ENCODE measurements at places on chromosomes 2 and 18. TPM values are rescaled to one million over a fixed set of nuclear protein-coding genes. Genes with fewer than 3 reads are reported as not detected.
A peak's percentile ranks its signal among the peaks of the same experiment; 100 is the strongest.

GRCh38 chr2:171132086-171132485 lies 28.6 kb downstream of the TLK1 start:
- no peak for DNase-seq

DNA sequence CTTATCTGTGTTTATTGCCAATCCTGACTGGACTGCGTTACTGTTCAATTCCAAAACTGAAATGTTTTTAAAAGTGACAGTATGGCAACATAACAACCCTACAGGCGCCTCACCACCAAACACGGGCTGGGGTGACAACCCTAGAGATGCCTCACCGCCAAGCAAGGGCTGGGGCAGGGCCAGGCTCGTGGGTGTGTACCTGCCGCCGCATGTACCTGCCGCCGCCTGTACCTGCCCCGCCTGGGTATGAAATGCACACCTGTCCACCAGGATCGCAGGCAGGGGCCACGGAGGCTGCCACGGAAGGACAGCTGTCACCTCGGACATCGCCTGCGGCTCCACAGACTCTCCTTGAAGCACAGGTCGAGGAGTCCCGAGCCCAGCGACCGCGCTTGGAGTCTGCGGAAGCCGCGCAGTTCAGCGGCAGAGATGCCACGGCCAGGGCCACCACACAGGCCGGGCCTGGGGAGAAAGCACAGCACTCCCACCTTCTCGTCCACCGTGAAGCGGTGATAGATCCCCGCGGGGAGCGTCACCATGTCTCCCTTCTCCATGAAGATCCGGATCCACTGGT lies 18.9 kb downstream of the ADI1 start:
- DNase-seq, result no peak

CBLN2 gene
- polyA plus RNA-seq, result not detected

GRCh38 chr2:102000813-102001766 lies 9.3 kb downstream of the IL1R2 start:
- DNase-seq, result peak; percentile 57

CD8A gene
- 0.40 TPM for polyA plus RNA-seq

FAM136A gene
- 35.1 TPM for polyA plus RNA-seq

DNA sequence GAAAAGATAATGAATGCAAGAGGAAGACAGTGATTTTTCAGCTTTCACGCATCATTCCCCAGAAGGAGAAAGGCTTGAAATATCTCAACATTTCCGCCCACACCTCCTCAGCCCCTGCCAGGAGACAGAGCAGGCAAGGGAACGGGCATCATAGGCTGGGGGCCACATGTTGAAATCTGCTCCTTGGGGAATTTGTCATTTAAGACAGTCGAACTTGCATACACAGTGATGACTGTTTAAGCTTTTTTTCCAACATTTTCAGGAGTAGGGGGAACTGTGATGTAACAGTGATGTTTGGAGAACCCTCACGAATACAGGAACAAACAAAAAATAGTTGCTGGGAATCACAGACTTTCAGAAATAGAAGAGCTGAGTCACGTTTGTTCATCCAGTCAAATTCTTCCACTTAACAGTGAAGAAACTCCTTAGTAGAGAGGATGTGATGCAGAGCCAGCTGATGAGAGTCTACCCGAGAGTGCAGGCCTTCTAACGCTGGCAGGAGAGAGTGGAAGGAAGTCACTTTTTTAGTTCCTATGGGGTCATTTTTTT lies 266.8 kb downstream of the ALPK2 start:
- no peak for DNase-seq

DNA sequence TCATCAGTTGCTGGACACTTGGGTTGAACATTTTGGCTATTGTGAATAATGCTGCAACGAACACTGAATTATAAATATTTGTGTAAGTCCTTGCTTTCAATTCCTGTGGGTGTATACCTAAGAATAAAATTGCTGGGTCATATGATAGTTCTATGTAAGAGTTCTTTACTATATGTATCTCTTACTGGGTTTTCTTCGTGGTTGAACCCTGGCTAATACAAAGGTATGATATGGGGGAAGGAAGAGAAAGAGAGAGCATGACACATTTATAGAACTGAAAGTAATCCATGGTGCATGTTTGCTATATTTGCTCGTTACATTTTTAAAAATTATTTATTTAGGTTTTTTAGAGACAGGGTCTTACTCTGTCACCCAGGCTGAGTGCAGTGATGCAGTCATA lies 143.1 kb upstream of the GAREM1 start:
- no peak for DNase-seq

DNA sequence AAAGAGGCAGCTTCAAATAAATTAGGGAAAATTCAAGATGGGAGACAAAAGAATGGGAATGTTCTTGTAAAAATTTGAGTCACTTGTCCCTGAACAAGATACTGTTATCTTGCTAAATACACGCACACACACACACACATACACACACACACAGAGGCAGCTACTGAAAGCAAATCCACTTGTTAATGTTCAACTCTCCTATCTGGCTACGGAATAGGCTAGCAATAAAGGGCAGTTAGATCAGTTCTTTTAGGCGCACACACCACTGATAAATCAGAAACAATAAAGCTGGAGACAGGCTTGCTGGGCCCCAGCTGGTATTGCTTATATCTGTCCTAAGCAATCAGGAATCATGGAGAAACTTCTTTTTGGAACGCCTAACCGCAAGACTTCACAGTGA lies 461.6 kb downstream of the BCL11A start:
- no peak for DNase-seq

DNA sequence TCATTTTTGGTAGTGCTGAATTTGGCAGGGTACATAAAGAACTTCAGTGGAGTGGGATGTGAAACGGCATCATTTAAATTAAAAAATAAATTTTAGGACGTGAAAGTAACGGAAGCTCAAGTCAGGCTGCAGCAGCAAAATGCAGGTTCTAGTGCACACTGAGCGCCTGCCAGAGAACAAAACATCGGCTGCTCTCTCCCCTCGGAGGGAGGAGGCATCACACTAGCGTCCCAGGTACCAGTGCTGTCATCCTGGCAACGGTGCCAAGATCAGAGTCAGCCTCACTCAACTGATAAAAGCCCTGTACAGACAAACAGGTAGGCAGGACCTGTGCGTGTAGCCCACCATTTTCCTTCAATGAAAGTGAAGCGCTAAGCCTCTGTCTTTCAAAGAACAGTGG lies 261.5 kb downstream of the PTGR3 start:
- DNase-seq, result no peak

ST8SIA5 gene
- polyA plus RNA-seq, result not detected

DNA sequence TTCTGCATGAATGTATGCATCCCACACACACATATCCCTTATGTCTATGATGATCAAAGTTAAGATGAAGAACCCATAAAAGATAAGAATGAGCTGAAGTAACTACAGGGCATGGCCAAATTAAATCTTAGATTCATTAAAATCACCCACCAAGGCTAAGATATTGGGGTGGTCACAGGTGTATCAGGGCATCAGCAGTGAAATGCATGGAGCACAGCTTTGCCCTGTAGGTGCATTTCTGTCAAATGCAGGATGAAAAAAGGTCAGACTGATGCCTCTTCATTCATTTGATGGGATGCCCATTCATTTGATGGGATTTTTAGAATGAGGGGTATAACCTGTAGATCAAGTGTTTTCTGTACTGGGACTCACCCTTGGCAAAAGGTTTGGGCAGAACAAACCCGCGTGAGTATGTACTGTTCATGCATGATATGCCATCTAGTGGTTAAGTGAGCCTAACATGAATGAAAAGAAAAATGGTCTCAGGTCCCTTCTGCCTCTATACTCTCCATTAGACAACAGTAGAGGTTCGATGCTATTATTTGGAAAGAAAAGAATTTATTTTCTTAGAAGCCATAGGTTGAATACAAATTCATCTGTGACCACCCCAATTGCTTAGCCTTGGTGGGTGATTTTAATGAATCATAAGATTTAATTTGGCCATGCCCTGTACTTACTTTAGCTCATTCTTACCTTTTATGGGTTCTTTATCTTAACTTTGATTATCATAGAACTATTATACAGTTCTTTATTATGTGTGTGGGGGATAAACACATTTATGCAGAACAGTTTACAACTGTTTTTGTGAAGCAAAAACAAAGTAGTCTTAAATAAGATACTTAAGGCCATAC lies 43.2 kb upstream of the NOSTRIN start:
- DNase-seq, result peak; percentile 47

DNA sequence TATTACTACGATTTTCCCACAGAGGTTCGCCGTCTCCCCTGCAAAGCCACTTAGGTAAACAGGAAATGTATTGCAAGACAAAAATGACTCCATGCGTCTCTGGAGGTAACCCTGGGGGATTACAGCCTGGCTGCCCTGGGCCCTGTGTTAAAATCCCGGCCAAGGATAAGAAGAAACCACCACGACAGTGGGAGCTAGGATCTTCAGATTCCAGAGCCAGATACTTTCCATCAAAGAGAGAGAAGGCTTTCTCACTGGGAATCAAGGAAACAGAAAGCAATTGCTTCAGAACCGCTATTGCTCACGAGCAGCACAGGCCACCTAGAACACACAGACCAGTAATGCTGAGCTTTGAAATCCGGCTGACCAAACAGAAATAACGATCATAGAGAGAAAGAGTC lies 97.9 kb upstream of the ZNF516 start:
- no peak for DNase-seq

- DNase-seq, result peak; percentile 16
Observed at GRCh38 chr2:2222931-2223330, 108.1 kb downstream of the MYT1L start.

Data from CD4-positive, CD25-positive, alpha-beta regulatory T cell (primary cell).